ENCODE measurements at places on chromosomes 11 and 22.

GRCh38 chr11:71452199-71453036, 585 bp upstream of the NADSYN1 start:
- no peak for DNase-seq

GRCh38 chr22:28029201-28029948, 110.3 kb upstream of the PITPNB start:
- DNase-seq = no peak

DNA sequence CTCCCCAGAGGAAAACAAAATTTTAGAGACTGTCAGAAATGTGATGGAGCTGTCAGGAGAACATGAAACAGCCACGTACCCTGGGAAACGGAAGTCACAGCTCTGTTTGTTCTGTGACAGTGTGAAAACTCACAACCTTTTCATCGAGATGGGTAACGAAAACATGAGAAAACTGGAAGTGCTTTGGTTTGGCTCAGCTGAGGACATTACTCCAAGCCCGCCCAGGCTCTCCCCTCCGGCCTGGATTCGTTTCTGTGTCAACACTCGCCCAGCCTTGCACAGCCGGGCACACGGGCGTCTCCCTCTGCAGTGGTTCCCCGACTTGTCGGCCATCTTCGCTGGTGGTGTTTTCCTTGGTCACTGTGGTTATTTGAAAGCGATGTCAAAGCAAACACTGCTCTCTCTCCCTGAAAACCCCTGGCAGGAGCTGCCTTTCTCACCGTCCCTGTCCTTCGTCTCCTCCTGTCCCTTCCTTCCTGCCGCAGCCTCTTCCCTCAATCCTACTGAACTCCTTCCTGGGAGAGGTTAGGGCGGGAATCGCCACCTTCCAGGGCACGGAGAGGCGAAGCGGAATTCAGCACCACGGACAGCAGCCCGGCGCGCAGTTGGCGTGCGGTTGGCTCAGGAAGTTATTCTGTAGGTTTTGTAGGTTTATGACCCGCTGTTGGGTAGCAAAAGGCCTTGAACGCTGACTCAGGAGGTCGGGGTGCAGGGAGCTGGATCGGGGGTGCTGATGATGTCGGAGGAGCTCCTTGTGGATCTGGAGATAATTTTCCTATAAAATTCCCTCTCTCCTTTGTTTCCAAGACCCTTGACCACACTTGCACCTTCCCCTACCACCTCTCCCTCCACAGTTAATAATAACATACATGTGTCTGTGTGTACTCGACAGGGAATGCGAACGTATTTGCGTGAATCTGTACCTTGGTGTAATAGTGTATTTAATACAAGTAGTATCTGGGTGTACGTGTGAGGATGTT, 13.1 kb upstream of the RPS19BP1 start:
- DNase-seq = no peak

DNA sequence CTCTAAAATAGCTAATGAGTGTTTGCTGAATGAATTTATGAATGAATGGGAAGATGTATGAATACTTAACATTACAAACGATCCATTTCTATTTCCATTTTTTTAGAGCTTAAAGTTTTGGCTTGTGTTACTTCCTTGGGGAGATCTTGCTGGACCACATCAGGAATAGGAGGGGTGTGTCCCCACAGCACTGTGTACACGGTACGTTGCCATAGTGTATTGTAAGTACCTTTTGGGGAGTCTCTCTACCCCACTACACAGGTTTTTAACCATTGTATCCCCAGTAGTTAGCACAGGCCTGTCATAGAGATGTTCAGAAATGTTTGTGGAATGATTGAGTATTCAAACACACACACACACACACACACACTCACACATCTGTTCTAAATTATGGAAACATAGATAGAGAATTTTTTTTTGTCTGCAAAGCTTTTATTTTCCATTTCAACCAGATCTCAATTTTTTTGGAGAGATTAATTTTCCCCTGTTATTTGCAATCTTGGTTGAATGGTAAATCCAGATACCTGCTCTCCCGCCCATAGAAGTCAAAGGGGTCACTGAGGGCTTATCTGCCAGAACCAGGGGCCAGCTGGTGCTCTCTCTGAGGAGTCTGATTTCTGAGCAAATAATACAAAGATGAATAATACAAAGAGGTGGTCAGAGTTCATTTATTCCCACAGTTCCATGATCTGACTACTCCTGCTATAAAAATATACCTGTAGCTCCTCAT, 471.0 kb downstream of the INSC start:
- DNase-seq = no peak
